ENCODE measurements at places on chromosomes 2 and 18. TPM values are rescaled to one million over a fixed set of nuclear protein-coding genes. Genes with fewer than 3 reads are reported as not detected.
A peak's percentile ranks its signal among the peaks of the same experiment; 100 is the strongest.

SLC19A3 gene
- not detected for total RNA-seq

CD8B2 gene
- not detected for total RNA-seq

GPR35 gene
- total RNA-seq, result 4.2 TPM

G6PC2 gene
- total RNA-seq, result not detected

IGFBP2 gene
- 143 TPM for total RNA-seq

AGXT gene
- total RNA-seq, result 0.34 TPM

NCKAP5 gene
- total RNA-seq, result 0.30 TPM

POTEC gene
- not detected for total RNA-seq

TTLL4 gene
- total RNA-seq, result 53.0 TPM

RGPD4 gene
- total RNA-seq, result 0.07 TPM

KLHL41 gene
- total RNA-seq, result 0.15 TPM

FECH gene
- 42.7 TPM for total RNA-seq

PNPT1 gene
- 31.7 TPM for total RNA-seq

ABHD1 gene
- total RNA-seq, result not detected

FAM136A gene
- 83.0 TPM for total RNA-seq

GRCh38 chr18:27845897-27846296 lies 331.0 kb downstream of the CDH2 start:
- no peak for DNase-seq

GRCh38 chr18:23200756-23201155 lies 65.5 kb downstream of the CABLES1 start:
- no peak for DNase-seq

DNA sequence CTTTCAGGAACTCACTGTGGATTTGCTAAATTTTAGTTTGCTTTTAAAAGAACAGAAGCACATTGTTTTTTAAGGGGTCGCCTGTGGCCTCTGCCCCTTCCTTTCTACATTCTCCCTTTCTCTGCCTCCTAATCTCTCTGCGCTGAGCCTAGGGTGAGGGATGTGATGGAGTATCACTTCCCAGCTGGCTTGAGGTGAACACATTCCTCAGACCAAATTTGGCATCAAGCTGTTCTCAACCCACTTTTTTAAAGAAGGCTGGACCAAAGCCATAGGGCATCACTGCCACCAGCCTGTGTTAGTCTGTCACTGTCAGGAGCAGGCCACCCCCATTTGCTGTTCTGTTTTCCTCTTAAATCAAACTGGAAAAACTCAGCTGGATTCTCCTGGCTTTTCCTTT lies 27.4 kb downstream of the EIF4E2 start:
- no peak for DNase-seq

DNA sequence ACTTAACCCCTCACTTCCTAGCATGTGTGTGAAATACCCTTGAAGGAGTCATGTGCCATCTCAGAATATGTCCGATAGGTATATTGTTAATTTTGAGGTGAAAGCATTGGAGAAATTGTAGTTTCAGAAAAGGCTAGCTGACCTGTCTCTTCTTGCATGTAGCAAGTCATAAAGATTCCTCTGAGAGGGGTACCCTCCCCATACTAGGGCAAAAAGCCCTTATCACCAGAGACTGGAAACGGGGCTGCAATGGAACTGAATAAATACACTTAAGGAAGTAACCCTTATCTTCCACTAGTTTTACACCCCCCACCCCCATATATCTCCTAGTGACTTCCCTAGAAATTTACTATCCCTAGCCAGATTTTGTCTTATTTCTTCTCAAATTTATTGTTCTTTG lies 1.8 kb upstream of the SF3B6 start:
- no peak for DNase-seq

GRCh38 chr18:12768625-12769024 lies 65.8 kb downstream of the PSMG2 start:
- DNase-seq, result no peak

- no peak for DNase-seq
Measured at GRCh38 chr2:201618744-201619662, 24.3 kb downstream of the TMEM237 start.

GRCh38 chr2:11773747-11774525 lies 27.5 kb downstream of the LPIN1 start:
- DNase-seq, result no peak

- peak; percentile 51 for DNase-seq
Measured at GRCh38 chr2:31384351-31384750, 30.2 kb downstream of the XDH start.

DNA sequence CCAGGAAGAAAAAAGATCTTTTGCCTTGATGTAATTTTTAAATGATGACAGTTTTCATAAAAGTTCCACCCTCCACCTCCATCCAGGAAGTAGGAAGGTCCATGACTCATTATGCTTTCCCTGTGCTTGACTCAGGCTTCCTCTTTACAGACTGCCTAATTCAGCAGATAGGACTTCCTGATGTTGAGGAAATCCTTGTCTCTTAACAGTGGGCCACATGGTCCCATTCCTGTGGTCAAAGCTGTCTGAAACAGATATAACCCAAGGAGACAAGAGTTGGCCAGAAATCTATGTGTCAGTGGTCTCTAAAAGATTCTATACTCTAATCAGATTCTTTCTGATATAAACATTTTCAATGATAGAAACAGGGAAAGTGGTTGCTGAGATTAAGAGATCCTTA lies 119.1 kb downstream of the BAZ2B start:
- DNase-seq, result peak; percentile 82

- DNase-seq, result no peak
Measured at GRCh38 chr18:79630281-79631095, 49.1 kb upstream of the CTDP1 start.

GRCh38 chr18:11565716-11566115 lies 43.7 kb upstream of the SLC35G4 start:
- no peak for DNase-seq

DNA sequence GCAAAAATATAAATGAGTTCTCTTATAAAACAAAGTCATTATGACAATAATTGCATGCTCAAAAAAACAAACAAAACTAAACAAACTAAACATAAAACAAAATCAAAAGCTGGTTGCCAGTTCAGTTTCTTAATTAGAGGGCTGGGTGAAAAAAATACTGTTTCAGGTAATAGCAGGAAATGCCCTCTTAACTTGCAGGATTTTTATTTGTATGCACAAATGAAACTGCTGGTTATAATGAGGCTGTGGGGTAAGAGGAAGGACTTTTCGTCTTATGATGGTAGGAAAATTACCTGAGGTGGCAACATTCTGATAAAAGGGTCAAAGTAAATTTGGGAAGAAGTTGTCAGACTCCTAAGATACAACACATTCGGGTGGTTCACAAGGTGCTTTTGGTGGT lies 21.5 kb upstream of the CDKL4 start:
- DNase-seq, result no peak

- DNase-seq, result no peak
Measured at GRCh38 chr2:173030561-173031490, 44.8 kb upstream of the MAP3K20 start.

GRCh38 chr2:43203373-43203772 lies 23.0 kb downstream of the ZFP36L2 start:
- DNase-seq, result no peak

DNA sequence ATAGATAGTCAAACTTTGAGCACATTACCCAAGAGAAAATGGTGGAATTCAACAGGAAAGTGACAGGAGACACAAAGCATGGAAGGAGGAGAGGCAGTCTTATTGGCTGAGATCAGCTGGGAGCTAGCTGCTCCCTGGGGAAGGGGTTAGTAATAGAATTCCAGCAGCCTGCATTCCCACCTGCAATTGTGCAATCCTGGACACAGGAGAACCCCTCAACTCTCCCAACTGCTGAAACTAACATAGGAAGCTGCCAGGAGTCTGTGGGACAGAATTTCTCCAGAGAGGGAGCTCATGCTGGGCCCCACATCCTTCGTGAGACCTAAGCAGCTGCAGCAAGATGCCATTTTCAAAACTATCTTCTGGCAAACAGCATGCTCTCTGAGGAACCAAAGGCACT lies 69.8 kb upstream of the ACVR1C start:
- DNase-seq, result no peak

GRCh38 chr2:201880993-201881611 lies 74.8 kb downstream of the CDK15 start:
- DNase-seq, result no peak

GRCh38 chr2:196598846-196599245 lies 40.7 kb upstream of the CCDC150 start:
- no peak for DNase-seq

- no peak for DNase-seq
Measured at GRCh38 chr18:13394801-13395200, 176.2 kb downstream of the LDLRAD4 start.

GRCh38 chr2:214549946-214550345 lies 139.1 kb downstream of the VWC2L start:
- DNase-seq, result no peak

GRCh38 chr2:230825354-230825753 lies 39.4 kb upstream of the ITM2C start:
- no peak for DNase-seq

Data from HCT116 (cell line).